Fibroblast of skin of abdomen (primary cell): ENCODE measurements at places on chromosomes 11 and 22.

DNA sequence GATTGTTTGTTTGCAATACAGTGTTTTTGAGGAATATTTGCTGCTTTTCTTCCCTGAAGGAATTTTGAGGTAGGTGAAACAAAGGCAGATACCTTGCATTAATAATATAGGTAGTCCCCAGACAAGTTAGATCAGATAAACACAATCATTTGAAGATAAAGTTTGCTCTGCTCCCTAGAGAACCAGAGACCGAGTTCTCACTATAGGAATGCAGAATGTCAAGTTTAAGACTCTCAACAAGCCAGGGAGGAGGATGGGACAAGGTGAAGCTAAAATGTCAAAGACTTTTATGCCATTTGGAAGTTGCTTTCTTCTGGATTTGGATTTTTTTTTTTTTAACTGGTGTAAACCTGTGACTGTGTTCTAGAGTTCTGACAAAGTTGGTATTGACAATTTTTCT, 364.7 kb downstream of the TTC28 start:
- DNase-seq = no peak

DNA sequence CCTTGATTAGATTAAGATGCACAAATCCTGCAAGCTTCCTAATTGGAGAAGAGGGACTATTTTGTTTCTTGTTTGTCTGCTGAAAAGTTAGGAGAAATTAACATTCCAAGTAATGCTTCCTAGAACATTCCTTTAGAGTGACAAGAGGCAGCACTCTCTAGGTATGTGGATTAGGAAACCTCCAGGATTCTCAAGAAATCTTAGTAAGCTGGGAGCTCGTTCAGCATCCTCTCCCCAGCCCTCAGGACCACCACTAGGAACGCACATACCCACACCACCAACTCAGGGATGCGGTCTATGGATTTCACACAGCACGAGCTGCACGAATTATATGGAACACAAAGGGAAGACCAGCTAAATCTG, 52.9 kb downstream of the NCAPD3 start:
- peak; percentile 24 for DNase-seq

DNA sequence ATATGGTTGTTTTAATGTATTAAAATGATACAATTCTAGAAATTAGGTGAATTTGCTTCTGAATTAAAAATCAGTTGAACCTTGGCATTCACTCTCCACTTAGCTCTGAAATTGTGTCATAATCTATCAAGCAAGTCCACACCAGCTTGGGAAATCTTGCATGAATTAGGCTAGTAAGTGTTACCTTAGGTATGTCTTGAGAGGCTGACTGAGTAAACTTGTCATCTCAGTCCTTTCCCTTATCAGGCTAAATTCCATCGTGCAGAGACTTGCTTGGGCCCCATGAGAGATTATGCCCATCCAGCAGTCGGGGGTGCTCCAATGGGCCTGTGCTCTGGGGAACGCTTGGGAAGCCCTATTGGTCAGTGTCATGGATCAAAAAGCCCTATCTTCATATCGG, 33.9 kb upstream of the ST14 start:
- DNase-seq = no peak

GRCh38 chr11:94218372-94218771, 86.0 kb upstream of the IZUMO1R start:
- no peak for DNase-seq

- no peak for DNase-seq
These were observed 10.9 kb downstream of the ZNF74 start for GRCh38 chr22:20404881-20405280.

DNA sequence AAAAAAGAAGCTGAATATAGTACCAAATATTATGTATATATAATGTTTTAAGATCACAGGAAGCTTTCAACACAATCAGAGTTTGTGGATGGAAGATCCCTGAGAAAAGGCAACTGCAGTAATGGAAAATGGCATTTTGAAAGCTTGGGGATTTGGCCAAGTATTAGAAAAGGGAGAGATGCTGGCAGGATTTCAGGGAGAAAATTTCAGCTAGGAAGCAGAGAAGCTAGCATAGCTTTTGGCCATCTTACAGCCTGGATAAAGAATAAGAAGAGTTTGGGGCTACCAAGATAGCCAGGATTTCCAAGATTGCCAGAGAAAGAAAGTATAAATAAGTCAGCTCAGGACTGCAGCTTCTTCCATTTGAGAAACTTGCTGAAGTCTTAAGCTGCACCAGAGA, 440.8 kb upstream of the LUZP2 start:
- no peak for DNase-seq

DNA sequence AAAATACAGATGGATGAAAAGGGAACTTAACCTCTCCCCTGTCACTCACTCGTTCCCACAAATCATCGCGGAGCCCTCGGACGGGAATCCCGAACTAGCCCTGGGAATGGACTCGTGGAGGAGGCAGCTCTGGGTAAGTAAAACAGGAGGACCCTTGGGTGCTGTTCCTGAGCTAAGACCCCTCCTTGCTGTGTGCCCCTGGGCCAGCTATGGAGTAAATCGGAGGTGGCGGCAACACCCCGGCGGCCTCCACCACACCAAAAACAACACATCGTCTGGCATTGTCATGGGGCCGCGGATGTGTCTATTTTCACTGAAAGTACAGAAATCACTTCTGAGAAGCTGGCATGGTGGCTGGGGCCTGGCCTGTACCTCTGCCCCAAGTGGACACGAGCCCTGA, 12.1 kb downstream of the CPT1A start:
- DNase-seq = no peak
